Globus pallidus (tissue), 1 donor: ENCODE measurements at places on chromosomes 11 and 22.

DNA sequence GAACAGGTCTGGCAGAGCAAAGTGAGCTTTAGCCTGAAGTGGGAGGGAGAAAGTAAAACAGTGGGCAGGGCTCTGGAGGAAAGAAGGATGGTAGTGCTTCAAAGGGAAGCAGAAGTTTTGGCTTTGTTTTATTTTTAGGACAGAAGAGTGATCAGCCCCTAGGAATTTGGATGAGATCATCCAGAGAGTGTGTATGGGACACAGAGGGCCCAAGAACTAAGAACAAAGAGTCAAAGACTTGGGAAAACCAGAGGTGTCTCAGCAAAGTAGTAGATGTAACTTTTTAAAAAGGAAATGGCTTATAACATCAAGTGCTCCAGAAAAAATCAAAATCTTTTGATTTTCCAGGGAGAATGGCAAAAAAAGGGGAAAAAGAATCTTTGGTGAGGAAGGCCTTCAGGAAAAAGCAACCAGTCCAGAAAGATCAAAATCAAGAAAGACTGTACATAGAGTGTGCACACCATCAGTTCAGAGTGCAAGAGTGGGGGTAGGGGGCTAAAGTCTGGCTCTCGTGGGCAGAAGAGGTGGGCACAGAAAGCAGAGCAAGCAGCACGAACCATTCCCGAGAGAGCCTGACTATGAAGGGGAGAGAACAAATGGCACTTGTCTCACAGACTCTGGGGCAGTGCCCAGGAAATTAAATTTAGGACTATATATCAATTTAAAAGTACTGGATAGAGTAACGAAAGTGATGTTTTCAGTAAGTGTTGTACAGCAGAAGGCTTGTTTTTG, 30.0 kb downstream of the MAPK1 start:
- DNase-seq, result no peak

DNA sequence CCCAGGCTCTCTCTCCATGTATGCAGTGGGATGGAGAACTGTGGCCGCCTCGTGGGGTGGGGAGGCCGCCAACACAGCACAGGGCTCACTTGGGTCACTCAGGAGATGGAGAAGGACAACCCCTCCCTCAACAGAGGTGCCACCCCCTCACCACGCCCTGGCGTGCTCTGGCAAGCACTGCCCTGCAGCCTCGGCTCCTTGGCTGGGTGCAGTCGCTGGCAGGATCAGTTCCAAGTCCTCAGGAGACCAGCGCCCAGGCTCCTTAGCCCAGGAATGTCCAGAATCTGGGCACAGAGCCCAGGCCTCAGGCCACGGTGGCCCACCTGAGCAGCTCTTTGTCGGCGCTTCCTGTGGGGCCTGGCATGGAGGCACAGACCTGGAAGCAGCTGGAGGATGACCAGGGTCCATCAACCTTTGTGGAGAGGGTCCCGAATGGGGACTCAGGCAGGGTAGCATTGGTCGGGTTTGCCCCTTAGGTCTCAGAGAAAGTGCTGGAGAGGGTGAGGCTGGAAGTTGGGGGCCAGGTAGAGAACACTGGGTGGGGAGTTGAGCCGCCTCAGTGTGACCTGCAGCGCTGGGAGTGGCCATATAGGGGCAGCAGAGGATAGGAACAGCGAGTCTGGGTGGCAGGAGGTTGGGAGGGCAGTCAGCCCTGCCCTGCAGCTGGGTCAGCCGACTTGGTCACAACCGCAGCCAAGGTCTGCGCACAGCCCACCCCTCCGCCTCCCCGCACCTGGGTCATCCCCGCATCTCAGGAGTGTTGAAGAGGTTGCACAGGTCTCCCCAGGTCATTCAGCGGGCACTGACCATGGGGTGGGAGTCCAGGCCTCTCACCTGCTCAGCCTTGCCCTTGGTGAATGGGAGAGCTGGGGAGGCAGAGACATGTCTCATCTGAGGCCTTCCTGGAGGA, 8.2 kb downstream of the SUSD2 start:
- peak; percentile 20 for DNase-seq

- no peak for DNase-seq
These were observed 1404.2 kb downstream of the BRD1 start for GRCh38 chr22:48423481-48423911.

DNA sequence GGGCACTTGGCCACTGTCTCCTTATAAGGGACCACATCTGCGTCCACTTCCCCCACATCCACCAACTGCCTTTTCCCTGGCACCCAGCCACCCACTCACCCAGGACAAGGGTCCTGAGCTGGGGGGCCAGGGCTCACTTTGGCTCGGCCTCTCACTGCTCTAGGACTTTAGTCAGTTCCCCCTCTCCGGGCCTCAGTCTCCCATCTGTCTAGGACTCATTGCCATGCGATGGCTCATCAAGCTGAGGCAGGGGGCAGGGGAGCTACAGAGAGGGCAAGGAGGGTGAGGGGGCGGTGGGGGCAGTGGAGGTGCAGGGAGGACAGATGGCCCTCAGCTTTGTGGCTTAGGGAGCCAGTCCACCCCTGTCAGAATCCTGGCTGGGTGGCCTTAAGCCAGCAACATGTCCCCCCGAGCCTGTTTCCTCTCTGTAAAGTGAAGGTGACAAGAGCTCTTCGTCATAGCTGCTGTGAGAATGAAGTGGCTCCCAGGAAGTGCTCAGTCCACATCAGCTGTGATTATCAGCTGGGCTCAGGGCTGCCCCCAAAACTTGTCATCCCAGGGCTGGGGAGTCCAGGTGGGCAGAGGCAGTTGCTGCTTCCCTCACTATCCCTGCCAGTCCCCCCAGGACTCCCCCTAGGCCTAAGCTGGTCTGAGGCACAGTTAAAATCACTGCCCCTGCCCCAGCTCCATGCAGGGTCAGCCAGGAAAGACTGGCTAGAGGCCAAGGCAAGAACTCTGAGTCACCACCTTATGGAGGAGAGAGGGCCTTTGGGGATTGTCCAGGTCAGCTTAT, 14.9 kb downstream of the RAC2 start:
- no peak for DNase-seq

DNA sequence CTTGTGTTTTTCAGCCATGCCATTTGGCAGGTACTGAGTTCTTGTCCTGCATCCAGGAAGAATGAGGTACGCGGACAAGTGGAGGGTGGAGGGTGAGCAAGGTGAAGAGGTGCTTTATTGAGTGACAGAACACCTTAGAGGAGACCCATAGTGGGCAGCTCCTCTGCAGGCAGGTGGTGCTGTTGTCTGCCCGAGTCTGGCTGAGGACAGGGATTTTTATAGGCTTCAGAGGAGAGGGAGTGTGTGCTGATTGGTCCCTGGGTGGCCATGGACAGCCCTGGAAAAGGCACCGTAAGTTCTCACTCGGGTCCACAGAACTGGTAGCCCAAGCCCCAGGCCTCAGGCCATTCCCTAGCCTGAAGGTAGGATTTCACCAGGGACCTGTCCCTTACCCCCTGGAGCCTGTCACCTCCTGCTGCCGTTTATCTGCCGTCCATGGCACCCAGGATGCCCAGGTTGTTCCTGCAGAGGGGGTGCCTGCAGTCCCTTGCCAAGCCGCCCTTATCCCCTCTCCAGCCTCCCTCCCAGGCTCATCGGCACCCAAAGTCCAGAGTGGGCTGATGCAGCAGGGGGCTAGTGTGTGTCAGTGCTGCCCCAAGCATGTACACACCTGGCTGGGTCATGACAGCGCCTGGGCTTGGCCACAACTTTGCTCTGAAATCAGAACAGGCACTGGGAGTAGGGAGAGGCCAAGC, 213.6 kb downstream of the LRRC4C start:
- no peak for DNase-seq

GRCh38 chr22:46083383-46084350, 66.7 kb upstream of the PPARA start:
- peak; percentile 27 for DNase-seq

DNA sequence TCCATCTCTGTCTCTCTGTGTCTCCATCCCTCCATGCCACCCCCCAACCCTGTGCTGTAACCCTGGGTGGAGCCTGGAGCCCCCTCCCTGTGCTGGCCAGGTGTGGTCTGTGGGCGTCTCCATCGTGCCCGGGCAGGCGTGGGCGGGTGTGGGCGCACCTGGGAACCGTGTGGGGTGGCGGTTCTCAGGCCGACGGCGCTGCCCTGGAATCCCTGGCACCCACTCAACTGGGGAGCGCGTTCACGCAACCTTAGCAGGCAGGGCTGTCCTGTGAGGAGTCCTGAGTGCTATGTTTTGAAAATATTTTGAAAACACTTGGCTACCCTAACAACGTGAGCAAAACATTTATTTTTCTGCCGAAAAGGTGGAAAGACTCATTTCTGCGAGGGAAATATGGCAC, 4.7 kb downstream of the TNNT3 start:
- no peak for DNase-seq

- DNase-seq, result no peak
These were observed 14.8 kb upstream of the PRSS23 start for GRCh38 chr11:86785576-86785975.

GRCh38 chr11:57087991-57088390, 93.8 kb upstream of the LRRC55 start:
- peak; percentile 31 for DNase-seq

- no peak for DNase-seq
These were observed 23.6 kb downstream of the FLI1 start for GRCh38 chr11:128717516-128717915.

DNA sequence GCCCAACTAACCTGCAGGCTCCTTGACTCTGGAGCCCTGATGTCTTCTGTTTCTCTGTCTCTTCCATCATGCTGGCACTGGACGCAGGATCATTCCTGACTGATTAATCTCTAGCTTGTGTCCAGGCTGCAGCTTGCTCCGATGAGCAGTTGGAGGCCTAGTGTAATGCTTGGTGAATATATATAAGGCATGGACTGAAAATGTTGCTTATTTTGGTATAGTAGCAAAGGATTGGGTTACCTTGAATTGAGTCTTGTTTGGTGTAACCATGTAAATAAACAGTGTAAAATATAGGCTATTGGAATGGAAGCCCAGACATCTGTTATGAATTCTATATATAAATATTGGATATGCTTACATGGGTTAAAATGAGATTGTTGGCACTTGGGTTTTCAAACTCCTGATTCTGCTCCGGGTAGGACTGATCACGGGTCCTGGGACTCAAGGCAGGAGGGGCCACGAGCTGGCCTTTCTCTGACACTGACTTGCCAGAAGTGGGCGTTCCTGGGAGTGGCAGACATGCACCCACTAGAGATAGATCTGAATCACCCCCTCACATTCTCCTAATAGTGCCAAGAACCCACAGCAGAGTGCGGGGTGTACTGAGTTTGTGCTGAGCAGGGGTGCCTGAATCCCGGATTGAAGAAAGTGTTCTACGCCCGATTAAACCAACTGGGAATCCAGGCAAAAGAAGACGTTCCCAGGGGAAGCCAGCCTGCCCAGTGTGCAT, 25.8 kb downstream of the LRP5 start:
- no peak for DNase-seq

GRCh38 chr11:94169516-94169915, 40.9 kb downstream of the PANX1 start:
- no peak for DNase-seq

GRCh38 chr11:58788355-58789023, 56.0 kb downstream of the GLYATL2 start:
- DNase-seq, result peak; percentile 47

- DNase-seq, result no peak
These were observed 25.6 kb downstream of the ARRB1 start for GRCh38 chr11:75325713-75326438.

GRCh38 chr22:21626735-21627469, 2.9 kb downstream of the YDJC start:
- DNase-seq, result no peak

DNA sequence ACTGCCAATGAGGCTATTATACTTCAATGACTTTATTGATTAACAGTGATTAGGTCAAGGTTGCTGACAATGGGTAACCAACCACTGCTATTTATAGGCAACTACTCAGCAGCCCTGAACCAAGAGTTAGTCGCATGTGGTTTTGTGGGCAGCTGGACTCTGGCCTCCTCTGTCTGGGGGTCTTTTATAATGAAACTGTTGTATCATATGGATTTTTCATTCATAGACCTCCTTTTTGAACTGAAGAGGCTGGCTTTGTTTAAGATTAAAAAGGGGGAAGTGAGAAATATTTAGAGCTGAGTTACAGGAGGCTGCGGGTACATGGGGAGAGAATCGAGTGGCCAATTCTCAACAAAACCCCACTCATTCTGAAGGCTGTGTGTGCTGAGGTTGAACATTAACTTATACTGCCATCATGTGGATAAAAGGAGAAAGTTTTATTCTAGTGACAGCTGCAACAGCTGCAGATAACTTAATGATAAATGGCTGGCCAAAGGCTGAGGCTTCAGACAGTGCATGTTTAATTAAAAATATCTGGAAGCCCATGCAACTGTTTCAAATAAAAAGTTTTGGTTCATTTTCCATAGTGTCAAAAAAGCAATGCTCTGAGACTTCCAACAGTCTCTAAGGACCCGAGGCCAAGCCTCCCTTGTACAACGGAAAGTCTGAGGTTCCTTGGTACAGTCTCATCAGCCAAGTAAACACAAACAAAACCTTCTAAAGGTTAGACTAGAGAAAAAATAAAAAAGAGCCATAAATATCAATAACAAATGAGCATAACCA, 682.6 kb downstream of the KCNA4 start:
- peak; percentile 24 for DNase-seq

DNA sequence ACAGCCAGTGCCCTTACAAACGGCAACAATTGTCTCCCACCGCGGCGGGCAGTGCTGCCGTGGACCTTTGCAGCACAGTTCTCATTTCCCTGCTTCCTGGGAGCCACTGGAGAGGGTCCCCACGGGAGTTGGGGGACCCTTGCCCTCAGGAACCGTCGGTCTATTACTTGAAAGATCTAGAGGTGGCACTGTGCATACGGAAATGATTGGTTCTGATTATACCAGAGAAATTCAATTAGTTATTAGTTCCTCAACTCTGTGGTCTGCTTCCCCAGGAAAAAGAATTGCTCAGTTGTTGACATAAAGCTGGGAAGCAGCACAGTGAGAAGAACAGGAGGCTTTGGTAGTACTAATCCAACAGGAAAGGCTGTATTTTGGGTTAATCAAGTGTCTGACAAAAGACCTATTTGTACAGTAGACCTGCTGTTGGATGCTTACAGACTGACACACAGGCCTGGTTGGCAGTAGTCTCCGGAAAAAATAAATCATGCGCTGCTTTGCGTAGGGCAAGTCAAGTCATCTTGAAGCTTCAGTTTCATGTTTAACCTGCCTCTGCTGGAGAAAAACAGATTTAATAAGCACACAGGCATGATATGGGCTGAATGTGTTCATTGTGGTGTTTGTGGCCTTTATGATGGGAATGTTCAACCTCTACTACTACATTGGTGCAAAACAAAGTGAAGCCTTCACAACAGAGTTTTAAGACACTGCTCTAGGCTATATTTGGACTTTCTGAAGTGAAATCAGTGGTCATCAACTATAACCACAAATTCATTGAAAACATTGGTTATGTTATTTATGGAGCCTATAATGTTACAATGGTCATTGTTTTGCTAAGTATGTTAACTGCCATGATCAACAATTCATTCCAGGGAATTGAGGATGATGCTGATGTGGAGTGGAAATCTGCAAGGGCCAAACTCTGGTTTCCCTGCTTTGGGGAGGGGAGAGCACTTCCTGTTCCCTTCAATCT, 54.6 kb upstream of the SC5D start:
- DNase-seq, result no peak
